ENCODE measurements at places on chromosomes 1 and 21. TPM values are rescaled to one million over a fixed set of nuclear protein-coding genes. Genes with fewer than 3 reads are reported as not detected.

DNA sequence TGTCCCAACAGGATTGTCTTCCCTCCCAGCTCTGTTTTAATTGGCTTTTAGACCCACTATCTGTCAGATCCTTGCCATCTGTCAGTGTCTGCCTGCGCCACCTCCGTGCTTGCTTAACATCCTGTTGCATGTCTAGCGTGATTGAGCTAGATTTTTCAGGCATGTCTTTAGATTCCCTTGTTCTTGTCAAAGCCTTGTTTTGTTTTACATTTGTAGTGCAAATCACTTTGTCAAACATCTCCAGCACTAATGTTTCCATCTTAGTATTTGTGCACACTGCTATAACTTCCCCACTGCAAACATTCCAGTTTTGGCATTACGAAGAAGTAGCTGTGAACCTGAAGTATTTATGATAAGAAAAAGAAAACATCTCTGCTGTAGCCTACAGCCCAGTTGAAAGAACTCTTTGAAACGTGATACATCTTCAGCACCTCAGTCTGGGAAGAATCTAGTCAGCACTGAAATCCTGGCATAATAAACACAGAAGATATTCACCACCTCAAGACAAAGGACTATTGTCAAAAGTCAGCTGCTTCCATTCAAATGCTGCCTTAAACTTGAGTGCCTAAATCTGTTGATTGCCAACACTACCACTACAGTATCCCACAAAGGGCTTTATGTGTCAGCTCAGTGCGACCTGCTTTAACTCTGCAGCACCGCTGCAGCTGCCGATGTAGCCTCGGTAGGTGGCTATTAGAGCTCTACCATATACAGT lies 105.0 kb downstream of the FNBP1L start:
- no peak for DNase-seq

DNA sequence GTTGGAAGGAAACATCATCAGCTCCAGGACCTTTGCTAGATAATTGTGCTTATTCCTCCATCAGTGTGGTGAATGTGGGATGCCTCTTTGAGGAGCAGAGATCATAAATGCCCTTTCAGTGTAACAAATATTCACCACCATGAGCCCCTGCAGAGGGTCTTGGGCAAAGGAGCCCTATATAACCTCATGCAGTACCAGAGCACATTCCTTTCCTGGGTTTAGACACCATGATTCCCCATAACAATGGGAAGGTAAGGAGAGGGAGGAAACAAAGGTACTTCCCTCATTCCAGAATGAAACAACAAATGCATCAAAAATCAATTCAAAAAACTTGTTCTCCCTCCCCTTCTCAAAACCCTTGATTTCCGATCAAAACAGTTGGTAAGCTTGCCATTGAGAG lies 103.4 kb upstream of the PROX1 start:
- DNase-seq = no peak

DNA sequence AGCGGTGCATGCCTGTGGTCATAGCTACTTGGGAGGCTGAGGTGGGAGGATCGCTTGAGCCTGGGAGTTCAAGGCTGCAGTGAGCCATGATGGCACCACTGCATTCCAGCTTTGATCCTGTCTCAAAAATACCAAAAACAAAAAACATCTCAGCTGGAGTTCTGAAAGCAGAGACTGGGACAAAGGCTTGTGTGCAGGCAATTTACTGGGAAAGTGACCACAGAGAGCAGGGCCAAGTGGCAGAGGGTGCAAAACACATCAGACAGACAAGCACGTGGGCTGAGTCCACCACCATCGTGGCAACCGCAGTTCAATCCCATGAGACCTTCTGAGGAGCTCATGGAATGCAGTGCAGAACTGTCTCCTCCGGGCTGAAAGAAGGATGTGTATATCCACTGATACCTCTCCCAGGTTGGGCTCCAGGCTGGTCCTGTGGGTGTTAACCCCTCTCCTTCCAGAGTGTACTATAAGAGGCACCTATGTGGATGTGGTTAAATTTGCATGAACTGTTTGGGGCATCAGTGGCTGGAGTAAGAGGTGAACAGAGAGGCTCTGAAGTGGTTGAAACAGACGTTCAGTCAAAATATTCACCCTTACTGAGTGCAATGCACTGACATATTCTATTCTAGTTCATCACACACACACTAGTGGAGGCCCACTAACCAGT lies 10.8 kb downstream of the PIGP start:
- no peak for DNase-seq

DNA sequence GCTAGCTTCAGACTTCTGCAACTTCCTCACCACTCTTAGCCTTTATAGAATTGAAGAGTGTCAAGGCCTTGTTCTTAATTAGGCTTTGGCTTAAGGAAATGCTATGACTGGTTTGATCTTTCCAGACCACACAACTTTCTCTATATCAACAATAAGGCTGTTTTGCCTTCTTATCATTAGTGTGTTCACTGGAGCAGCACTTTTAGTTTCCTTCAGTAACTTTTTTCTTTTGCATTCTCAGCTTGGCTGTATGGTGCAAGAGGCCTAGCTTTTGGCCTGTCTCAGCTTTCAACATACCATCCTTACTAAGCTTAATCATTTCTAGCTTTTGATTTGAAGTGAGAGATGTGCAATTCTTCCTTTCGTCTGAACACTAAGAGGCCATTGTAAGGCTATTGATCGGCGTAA lies 8.6 kb downstream of the PRKACB start:
- DNase-seq = no peak

DNA sequence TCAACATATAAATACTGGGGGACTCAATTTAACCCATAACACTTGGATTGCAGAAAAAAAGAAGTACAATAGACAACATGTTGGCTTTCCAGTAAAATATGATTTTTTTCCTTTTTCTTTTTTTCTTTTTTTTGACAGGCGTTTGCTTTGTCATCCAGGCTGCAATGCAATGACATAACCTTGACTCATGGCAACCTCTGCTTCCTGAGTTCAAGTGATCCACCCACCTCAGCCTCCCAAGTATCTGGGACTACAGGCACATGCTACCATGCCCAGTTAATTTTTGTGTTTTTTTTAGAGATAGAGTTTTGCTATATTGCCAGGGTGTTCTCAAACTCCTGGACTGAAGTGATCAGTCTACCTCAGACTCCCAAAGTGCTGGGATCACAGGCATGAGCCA lies 1512.0 kb upstream of the PRMT6 start:
- no peak for DNase-seq

DNA sequence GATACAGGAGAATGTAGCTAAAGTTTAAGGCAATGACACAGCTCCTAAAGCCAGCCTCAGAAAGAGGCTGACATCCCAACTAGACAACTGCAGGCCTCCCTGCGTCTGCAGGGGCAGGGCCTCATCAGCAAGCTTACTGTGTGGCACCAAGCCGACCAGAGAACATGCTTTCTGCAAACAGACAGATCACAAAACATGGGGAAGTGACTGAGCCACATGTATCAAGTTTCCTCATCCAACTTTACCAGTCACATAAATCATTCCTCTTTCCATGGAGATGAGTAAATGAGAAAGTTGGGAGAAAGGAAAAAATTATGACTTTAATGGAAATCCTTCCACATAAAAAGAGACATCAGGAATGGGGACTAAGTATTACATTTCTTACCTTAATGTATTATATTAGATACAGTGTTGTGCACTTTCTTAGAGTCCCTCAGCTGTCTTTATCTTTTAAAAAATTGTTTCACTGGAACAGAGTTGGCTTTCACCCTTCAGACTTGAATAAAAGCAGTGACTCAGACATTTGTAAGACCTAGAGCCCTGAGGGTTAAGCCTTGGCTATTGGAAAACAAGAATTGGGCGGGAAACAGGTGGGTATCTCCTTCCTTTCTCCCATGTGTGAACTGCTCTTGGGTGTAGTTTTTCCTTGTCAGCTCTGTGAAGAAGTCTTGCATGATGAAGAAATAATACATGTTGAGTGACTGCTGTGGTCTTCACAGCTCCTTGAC lies 305.7 kb upstream of the SNX7 start:
- DNase-seq = no peak

The FCN3 gene
- polyA plus RNA-seq = 60.8 TPM

The RNU1-3 gene
- not detected for polyA plus RNA-seq

GRCh38 chr1:11245248-11245647 lies 17.1 kb downstream of the MTOR start:
- DNase-seq = no peak

GRCh38 chr21:26115899-26116298 lies 54.7 kb downstream of the APP start:
- no peak for DNase-seq

The TNFRSF4 gene
- 3.2 TPM for polyA plus RNA-seq
